ENCODE measurements at places on chromosomes 5 and 9. TPM values are rescaled to one million over a fixed set of nuclear protein-coding genes. Genes with fewer than 3 reads are reported as not detected.

The MLANA gene
- not detected for total RNA-seq

The OGN gene
- 1.3 TPM for total RNA-seq

DNA sequence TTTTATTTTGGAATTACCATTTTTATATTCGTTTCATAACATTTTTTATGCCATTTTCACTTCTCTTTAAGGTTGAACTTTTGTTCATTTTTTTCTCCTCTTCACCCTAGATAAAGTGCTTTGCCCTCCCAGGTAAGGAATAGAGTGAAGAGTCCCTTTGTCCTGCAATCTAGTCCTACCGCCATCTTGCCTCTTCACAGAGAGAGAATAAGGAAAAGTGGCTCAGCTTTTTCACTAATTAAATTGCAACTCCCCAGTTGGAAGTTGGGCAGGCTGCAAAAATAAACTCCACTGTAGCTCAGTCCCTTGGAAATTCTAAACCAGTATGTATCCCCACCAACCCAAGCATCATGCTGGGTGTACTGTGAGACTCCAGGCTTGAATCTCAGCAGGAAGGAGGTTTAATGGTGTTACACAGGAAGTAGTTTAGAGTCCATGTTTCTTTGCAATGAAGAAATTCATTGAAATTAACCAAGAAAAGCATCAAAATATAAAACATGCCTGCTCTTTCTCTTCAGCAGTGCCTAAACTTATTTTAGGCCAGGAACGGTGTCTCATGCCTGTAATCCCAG lies 60.3 kb upstream of the PCSK1 start:
- DNase-seq, result no peak

The IFNE gene
- 6.6 TPM for total RNA-seq

The TMEM252 gene
- not detected for total RNA-seq

The ANKRD18B gene
- total RNA-seq, result 0.17 TPM

DNA sequence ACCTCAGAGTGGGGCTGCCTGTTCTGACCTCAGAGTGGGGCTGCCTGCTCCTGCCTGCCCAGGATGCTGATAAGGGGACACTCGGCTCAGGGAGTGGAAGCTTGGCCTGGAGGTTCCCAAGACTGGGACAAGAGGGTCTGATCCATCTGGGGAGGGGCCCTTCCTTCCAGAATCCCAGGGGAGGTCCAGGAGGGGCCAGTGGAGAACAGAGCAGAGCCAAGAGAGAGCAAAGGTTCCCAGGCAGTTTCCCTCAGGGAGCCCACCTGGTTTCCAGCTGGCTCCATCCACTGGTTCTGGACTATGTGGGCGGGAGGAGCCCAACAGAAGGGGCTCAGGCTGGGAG lies 49.1 kb upstream of the RNU6ATAC start:
- DNase-seq, result no peak

DNA sequence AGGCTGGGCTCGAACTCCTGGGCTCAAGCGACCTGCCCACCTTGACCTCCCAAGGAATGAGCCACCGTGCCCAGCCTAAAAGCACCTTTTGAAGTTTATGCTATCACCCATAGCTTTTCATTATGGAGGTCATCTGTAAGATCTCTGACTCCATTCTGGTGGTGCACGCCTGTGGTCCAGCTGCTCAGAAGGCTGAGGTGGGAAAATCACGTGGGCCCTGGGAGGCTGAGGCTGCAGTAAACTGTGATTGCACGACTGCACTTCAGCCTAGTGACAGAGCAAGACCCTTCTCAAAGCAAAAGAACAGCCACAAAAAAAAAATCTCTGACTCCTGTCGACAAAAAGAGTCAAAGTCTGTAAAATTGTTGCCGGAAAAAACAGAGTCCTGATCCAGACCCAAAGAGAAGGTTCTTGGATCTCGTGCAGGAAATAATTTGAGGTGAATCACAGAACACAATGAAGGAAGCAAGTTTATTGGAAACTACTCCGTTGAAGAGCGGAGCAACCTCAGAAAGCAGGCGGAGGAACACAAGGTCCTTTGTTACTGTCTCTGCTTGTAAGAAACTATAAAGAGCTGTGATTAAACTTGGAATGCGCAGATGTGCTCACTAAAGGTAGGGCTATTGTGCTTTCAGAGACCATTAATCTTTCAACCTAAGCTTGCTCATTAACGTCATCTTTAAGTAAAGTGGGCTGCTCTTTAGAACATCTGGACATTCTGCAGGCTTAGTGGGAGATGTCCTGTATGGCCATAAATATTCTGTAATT lies 2.0 kb upstream of the HAUS6 start:
- no peak for DNase-seq

GRCh38 chr9:34675048-34675714 lies 12.7 kb upstream of the CCL27 start:
- DNase-seq, result peak; percentile 42

DNA sequence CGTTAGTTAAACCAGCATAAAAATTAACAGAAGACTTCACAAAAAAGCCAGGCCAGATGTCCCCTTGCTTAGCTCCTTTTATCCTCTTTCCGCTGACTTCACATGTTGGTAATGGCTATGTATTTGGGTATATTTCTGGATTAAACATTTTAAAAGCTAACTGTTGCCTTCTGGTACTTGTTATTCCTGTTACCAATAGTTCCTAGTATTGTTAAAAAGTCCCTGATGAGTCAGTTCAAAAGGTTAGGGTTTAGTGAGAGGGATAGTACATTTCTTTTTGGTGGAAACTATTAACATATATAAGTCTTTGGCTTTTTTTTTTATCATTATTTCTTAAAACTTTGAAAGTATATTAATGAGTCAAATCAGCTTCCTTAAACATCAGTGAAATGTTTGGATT lies 103.2 kb upstream of the ELL2 start:
- no peak for DNase-seq
